ENCODE measurements at places on chromosomes 2 and 18.
A peak's percentile ranks its signal among the peaks of the same experiment; 100 is the strongest.

DNA sequence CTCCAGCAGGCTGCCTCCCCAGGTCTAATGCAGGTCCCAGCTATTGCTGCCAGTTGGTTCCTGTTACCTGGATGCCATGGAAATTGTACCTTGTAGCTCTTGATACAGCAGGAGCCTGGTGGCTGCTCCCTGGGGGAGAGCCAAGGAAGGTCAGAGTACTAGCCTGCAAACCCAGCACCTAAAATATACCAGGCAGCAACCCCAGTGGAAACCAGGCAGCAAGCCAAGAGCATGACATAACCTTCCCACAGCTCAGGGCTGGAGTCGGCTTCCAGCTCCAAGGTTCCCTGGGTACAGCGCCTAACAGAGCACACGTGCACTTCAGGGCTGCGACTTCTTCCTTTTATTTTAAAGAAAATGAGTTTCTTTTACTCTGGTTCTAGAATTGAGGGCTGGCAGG lies 30.3 kb downstream of the TNP1 start:
- peak; percentile 82 for DNase-seq

DNA sequence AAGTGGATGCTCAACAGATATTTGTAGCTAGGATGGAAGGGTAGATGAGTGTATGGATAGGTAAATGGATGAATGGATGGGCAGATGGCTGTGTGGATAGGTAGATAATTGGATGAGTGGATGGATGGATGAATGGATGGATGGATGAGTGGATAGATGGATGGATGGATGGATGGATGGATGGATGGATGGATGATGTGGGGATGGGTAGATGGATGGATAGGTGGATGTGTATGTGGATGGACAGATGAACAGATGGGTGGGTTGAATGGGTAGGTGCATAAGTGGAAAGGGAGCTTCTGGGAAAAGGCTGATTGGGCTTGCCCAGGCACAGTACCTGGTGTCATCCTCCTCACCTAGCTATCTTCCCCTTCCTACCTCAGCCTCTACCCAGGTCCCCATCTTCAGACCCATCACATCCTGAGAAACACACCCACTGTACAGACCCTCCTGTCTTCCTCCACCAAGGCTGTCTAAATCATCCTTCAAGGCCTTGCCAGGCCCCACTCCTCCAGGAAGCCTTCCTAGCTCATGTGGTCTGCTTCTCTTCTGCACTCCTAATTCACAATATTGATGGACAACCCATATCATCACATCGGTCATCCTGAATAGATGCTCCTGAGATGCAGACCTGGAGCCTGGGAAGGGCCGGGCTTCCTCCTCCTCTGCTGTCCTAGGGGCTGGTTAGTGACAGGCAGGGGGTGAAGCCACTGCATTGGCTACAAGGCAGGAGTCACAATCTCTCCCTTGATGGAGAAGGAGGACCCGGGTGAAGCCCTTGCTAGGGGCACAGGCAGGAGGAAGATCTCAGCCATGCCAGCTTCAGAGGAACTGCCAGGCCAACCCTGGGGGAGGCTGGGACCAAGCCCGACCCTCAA lies 49.4 kb downstream of the SMAD7 start:
- DNase-seq = no peak

GRCh38 chr2:207674826-207675225 lies 36.6 kb upstream of the CCNYL1 start:
- DNase-seq = no peak

GRCh38 chr2:11175293-11175795 lies 20.1 kb downstream of the SLC66A3 start:
- DNase-seq = no peak

- DNase-seq = no peak
These were observed 31.0 kb downstream of the RALB start for GRCh38 chr2:120283649-120284048.

GRCh38 chr2:110675679-110676078 lies 2.2 kb downstream of the BUB1 start:
- no peak for DNase-seq

DNA sequence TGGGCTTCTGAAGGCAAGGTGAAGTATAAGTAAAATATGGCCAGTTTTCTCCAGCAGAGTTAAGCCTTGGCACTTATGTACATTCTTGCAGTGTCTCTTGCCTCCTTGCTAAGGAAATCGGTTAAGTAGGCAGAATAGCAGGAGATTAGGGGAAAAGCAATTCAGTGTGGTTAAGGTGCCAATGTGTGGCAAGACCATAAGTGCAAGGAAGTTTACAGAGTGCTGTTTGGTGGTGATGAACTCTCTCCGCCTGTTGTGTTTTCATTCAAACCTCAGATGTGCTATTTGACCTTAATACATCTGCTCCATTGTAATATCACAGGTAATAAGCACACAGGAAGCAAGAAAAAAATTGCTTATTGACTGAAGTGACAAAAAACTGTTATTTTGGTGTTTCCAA lies 156.1 kb downstream of the MGAT5 start:
- DNase-seq = no peak

- no peak for DNase-seq
These were observed 241.4 kb downstream of the KCNS3 start for GRCh38 chr2:18119883-18120282.

DNA sequence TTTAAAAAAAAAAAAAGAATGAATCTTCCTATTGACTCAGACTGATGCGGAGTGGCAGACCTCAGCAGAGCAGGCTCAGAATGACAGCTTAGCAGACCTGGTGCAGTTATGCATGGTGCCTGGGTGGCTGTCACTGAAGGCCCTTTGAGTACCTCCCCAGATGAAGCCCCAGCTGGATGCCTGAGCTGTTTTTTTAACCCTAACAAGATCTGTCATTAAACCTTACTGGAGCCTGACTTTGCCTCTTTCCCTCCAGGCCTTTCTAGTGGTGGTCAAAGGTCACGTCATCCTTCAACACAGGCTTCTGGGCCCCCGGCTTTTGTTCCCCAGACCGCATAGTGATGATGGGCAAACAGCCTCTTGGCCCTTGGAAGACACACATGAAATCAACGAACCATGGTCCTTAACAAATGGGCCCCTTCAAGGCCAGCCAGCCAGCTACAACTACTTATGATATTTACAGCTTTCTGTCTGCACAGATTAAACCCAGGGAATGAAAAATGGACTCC lies 138.3 kb upstream of the CYP1B1 start:
- DNase-seq = peak; percentile 72
